Fibroblast of lung (primary cell): ENCODE measurements at places on chromosomes 2 and 18. TPM values are rescaled to one million over a fixed set of nuclear protein-coding genes. Genes with fewer than 3 reads are reported as not detected.

The PLB1 gene
- 1.3 and 1.8 TPM in 2 replicates for total RNA-seq

The CIDEA gene
- 0.26 and 1.7 TPM in 2 replicates for total RNA-seq

The HOXD13 gene
- total RNA-seq, result not detected in 2 replicates

GRCh38 chr18:22503803-22504202 lies 86.1 kb upstream of the CTAGE1 start:
- H3K27ac ChIP-seq, result peak overlapping the region; percentile 78
- peak; percentile 66 for DNase-seq
- no peaks in the 10 kb centered on the region for H3K27me3 ChIP-seq
- H3K4me3 ChIP-seq, result no peak overlapping the region

GRCh38 chr2:64692401-64692800 lies 38.7 kb upstream of the SERTAD2 start:
- no peaks in the 10 kb centered on the region for H3K27me3 ChIP-seq
- no peaks in the 10 kb centered on the region for H3K4me1 ChIP-seq
- peak; percentile 94 for DNase-seq
- no peak overlapping the region for H3K27ac ChIP-seq
- no peak overlapping the region for H3K4me3 ChIP-seq

DNA sequence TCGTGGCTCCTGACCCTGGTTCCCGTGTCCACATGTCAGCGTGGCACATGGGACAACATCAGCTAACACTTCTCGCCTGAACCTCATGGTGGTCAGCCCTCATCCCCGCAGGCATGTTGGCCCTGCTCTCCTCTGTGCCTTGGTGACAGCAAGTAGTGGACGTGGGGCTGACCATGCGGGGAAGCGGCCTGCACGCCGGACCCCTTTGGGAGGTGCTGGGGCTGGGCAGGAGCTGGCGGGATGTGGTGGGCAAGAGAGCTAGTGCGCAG lies 249.5 kb downstream of the TWIST2 start:
- H3K36me3 ChIP-seq, result no peaks in the 10 kb centered on the region
- no peak for DNase-seq
- H3K4me1 ChIP-seq, result no peaks in the 10 kb centered on the region
- H3K27ac ChIP-seq, result no peak overlapping the region
- H3K27me3 ChIP-seq, result no peaks in the 10 kb centered on the region

- no peaks in the 10 kb centered on the region for H3K27me3 ChIP-seq
- no peak overlapping the region for H3K4me3 ChIP-seq
- H3K27ac ChIP-seq, result no peak overlapping the region
- no peak for DNase-seq
- no peaks in the 10 kb centered on the region for H3K4me1 ChIP-seq
Observed at GRCh38 chr2:198168651-198169050, 364.3 kb downstream of the PLCL1 start.

GRCh38 chr2:119723784-119724467 lies 35.8 kb upstream of the PTPN4 start:
- H3K27me3 ChIP-seq, result peaks cover under 1% of the 10 kb centered on the region
- DNase-seq, result peak; percentile 9
- no peaks in the 10 kb centered on the region for H3K36me3 ChIP-seq
- no peak overlapping the region for H3K4me3 ChIP-seq
- H3K4me1 ChIP-seq, result no peaks in the 10 kb centered on the region

GRCh38 chr2:224909885-224910573 lies 132.2 kb downstream of the DOCK10 start:
- H3K27me3 ChIP-seq, result no peaks in the 10 kb centered on the region
- peak overlapping the region; percentile 78 for H3K27ac ChIP-seq
- no peaks in the 10 kb centered on the region for H3K36me3 ChIP-seq
- H3K4me3 ChIP-seq, result no peak overlapping the region
- peak; percentile 82 for DNase-seq
- peaks cover 7% of the 10 kb centered on the region for H3K4me1 ChIP-seq

- no peaks in the 10 kb centered on the region for H3K27me3 ChIP-seq
- H3K27ac ChIP-seq, result no peak overlapping the region
- H3K36me3 ChIP-seq, result no peaks in the 10 kb centered on the region
- no peak overlapping the region for H3K4me3 ChIP-seq
- no peaks in the 10 kb centered on the region for H3K4me1 ChIP-seq
- DNase-seq, result no peak
Observed at GRCh38 chr18:31204833-31205232, 42.2 kb upstream of the DSC1 start.

DNA sequence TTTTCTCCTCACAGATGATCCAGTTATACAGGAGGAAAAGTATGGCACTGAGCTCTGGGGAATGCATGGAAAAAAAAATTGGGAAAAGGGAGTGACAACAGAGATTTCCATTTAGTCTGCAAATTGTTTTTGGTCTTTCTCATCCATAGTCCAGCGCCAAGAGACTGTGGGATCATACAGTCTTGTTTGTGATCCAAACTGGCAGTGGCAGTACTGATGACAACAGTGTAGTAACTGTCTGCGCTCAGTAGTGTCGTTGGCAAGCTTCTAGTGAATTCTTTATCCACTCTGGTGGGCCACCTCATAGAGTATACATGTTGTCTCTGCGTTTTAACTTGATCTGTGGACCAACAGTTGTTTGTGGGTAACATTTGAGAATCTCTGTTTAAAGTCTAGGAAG lies 37.9 kb downstream of the GALNT1 start:
- H3K36me3 ChIP-seq, result no peaks in the 10 kb centered on the region
- H3K27ac ChIP-seq, result no peak overlapping the region
- H3K4me3 ChIP-seq, result no peak overlapping the region
- no peaks in the 10 kb centered on the region for H3K27me3 ChIP-seq
- no peaks in the 10 kb centered on the region for H3K4me1 ChIP-seq

DNA sequence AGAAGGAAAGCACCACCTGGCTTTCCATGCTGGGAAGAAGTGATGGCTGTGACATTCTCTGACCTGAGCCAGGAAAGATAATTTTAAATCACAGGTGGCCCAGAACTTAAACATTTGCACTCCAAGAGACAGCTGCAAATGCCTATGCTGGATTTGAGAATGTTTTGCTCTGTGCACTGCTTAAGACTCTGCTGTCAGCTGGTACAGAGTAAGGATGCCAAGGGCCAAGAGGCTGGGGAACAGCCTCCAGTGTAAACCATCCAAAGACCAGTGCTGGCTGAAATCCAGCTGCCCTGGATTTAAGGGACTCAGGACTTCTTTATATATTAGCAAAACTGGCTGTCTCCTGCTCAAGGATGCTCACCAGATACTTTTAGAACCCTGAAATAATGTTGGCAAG lies 3.9 kb downstream of the HOXD8 start:
- peaks cover 86% of the 10 kb centered on the region for H3K27me3 ChIP-seq
- H3K36me3 ChIP-seq, result no peaks in the 10 kb centered on the region
- H3K27ac ChIP-seq, result no peak overlapping the region

DNA sequence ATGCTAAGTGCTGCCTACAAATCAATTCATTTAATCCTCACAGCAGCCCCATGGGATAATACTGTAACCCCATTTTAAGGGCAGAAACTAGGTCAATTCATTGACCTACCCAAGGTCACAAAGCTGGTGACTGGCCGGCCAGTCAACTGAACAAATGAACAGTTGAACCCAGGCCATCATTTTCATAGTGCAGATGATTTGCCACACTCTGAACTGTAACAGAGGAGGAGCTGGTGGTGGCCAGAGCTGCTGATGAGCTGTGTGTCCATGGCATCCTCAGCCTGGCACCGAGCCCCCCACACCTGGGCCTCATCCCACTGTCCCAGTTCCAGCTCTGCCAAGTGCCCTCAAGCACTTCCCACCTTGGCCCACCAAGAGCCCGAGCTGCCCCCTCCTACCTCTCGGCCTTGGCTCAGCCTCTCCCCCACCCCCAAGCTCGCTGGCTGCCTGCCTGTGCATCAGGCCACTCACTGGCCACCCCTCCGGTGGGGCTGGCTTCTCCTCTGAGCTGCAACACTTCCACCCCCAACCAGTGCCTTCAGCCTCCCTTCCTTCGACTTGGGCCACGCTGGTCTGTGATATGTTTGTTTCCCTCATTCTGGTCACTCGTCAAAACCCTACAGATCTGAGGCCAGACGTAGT lies 58.4 kb downstream of the ATOH8 start:
- no peak overlapping the region for H3K4me3 ChIP-seq
- no peaks in the 10 kb centered on the region for H3K36me3 ChIP-seq
- H3K27me3 ChIP-seq, result no peaks in the 10 kb centered on the region
- DNase-seq, result no peak

DNA sequence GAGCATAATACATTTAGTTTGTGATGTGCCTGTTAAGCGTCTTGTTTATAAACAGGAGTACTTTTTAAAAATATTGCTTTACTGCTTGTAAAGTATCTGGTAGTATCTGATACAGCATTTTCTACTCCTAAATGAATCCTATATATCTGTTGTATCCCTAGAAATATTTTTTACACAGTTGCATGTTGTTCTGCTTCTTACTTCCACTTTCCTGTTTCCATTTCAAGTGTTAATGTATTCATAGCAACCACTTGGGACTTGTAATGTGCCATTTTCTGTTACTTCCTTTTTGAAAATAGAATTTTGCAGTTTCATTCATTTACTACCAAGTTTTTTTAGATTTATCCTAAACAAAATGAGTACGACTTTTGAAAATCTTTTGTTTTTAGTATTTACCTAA lies 24.9 kb downstream of the CCNT2 start:
- H3K36me3 ChIP-seq, result peaks cover 4% of the 10 kb centered on the region
- no peak overlapping the region for H3K4me3 ChIP-seq
- no peak for DNase-seq
- no peaks in the 10 kb centered on the region for H3K27me3 ChIP-seq
